ENCODE measurements at places on chromosomes 12 and 14.

DNA sequence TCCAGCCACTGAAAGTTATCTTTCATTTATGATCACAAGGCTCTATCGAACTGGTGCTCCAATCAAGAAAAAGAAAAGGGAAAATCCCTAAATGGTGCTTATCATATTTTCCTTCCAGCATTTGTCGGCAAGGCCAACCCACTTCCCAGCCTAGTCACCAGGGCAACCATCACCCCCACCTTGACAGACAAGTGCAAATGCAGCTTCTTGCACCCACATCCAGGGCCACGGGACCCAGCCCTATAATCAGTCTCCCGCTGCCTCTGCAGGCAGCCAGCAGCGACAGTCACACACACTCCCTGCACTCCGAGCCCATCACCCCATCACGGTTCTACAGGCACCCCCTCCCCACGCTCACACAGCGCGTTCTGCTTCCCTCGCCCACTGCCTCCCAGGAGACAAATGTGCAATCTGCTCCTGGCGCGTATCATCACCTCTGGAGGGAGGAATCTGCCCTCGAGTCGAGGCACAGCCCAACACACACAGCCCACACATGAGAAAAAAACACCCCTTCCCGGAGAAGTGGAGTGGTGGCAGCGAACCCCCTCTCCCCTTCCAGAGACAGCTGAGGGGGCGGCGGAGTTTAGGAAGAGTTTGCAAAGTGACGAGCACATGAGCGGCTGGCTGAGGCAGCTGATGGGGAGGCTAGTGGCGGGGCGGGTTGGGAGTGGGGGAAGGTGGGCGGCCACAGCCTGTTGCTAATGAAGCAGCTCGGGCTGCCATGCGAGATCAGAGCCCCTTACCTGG lies 9.3 kb upstream of the PPP4R4 start:
- DNase-seq: no peak
- peaks cover 13% of the 10 kb centered on the region for H3K27me3 ChIP-seq
- no peaks in the 10 kb centered on the region for H3K36me3 ChIP-seq
- no peak overlapping the region for H3K27ac ChIP-seq
- H3K4me1 ChIP-seq: peaks cover 8% of the 10 kb centered on the region
- no peak overlapping the region for H3K4me3 ChIP-seq

DNA sequence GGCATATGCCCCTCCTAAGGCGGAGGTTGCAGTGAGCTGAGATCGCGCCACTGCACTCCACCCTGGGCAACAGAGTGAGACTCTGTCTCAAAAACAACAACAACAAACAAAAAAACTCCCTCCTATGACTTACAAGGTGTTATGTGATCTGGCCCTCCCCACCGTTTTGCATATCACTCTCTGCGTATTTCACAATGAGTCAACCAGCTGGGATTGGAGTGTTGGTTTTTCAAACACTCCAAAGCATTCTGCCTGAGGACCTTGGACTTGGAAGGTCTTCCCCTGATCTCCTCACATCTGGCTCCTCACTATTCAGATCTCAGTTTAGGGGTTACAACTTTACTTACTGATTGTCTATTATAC lies 14.0 kb downstream of the MANSC1 start:
- DNase-seq: no peak
- peaks cover 7% of the 10 kb centered on the region for H3K4me1 ChIP-seq
- H3K36me3 ChIP-seq: no peaks in the 10 kb centered on the region

- peaks cover 5% of the 10 kb centered on the region for H3K4me1 ChIP-seq
- H3K27ac ChIP-seq: no peak within 1 kb of the TSS
- H3K4me3 ChIP-seq: peak within 1 kb of the TSS; percentile 55
- no peak for DNase-seq
These were observed at the start of gene ARHGEF25 for GRCh38 chr12:57611108-57611826. ARHGEF25 (plus strand) TSS chr12:57611435; CDS start chr12:57611895, 460 bp downstream.

DNA sequence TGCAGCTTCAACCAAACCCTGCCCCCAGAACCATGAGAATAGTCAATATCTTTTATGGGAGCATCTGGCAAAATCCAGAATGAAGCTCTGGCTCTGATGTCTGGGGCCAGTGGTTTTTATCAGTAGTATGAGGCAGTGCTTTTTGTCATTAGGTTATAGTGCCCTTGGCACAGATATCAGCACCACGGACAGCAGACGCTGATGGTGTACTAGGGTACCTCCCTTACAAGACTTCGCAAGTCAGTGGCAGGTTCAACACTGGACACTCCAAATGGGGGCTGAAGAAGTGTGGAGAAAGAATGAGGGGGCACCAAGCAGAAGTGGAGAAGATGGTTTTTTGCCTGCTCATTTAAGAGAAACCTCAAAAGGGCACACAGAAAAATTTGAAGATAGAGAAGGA lies 68.2 kb upstream of the E2F7 start:
- DNase-seq: no peak
- no peaks in the 10 kb centered on the region for H3K4me1 ChIP-seq
- no peaks in the 10 kb centered on the region for H3K36me3 ChIP-seq
- H3K4me3 ChIP-seq: no peak overlapping the region
- no peaks in the 10 kb centered on the region for H3K27me3 ChIP-seq
- H3K27ac ChIP-seq: no peak overlapping the region

DNA sequence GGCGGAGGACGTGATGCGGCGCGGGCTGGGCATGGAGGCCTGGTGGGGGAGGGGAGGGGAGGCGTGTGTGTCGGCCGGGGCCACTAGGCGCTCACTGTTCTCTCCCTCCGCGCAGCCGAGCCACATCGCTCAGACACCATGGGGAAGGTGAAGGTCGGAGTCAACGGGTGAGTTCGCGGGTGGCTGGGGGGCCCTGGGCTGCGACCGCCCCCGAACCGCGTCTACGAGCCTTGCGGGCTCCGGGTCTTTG lies 303 bp downstream of the GAPDH start:
- DNase-seq: no peak
- peaks cover 68% of the 10 kb centered on the region for H3K36me3 ChIP-seq
- H3K4me1 ChIP-seq: peaks cover 60% of the 10 kb centered on the region
- peak overlapping the region; percentile 99 for H3K27ac ChIP-seq

GRCh38 chr14:89000007-89000942 lies 175.8 kb downstream of the TTC8 start:
- no peak overlapping the region for H3K4me3 ChIP-seq
- peaks cover 48% of the 10 kb centered on the region for H3K27me3 ChIP-seq
- H3K4me1 ChIP-seq: no peaks in the 10 kb centered on the region
- no peak for DNase-seq
- no peak overlapping the region for H3K27ac ChIP-seq

DNA sequence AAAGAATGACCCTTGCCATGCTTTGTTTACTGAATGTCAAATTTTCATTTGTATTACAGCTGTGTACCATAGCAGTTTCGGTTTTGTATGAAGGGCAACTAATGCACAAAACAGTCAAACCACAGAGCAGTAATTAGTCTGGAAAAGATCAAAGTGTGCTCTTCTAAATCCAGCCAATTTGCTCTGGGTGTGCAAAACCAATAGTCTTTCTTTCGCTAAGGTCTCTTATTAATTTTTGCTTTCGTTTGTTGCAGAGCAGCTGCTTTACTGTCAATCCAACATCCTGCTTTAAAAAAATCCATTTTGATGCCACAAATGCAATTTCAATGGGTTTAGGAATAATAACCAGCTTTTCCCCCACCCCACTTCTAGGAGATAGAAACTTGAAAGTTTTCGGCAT lies 114.2 kb downstream of the BRMS1L start:
- H3K36me3 ChIP-seq: no peaks in the 10 kb centered on the region
- no peaks in the 10 kb centered on the region for H3K4me1 ChIP-seq
- H3K4me3 ChIP-seq: peak overlapping the region; percentile 13
- no peak overlapping the region for H3K27ac ChIP-seq

DNA sequence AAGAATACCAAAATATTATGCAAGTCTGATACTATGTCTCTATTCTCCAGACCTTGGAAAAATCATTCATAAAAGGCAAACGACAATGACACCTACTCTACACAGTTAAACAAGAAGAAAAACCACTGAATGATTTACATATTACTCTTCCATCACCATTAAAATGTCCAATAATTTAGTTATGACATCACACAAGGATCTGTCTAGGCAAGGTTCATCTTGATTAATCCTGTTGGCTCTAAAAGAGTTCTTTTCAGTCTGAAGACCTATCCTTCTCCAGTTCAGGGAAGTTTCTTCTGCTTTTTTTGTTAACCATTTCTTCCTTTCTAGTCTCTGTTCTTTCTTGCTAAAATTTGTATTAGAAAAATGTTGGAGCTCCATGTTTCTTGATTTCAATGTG lies 64.0 kb downstream of the OSBPL8 start:
- peak overlapping the region; percentile 5 for H3K27ac ChIP-seq
- H3K36me3 ChIP-seq: peaks cover 6% of the 10 kb centered on the region
- H3K27me3 ChIP-seq: no peaks in the 10 kb centered on the region
- no peak for DNase-seq

- H3K4me1 ChIP-seq: no peaks in the 10 kb centered on the region
- H3K4me3 ChIP-seq: no peak overlapping the region
These were observed 62.1 kb downstream of the SPTB start for GRCh38 chr14:64817631-64818030.

GRCh38 chr12:64531665-64532334 lies 78.5 kb upstream of the RASSF3 start:
- no peaks in the 10 kb centered on the region for H3K4me1 ChIP-seq
- H3K27ac ChIP-seq: no peak overlapping the region
- H3K27me3 ChIP-seq: peaks cover 3% of the 10 kb centered on the region

- no peak overlapping the region for H3K4me3 ChIP-seq
- no peak overlapping the region for H3K27ac ChIP-seq
- peaks cover 16% of the 10 kb centered on the region for H3K27me3 ChIP-seq
- H3K36me3 ChIP-seq: no peaks in the 10 kb centered on the region
- no peak for DNase-seq
These were observed 68.5 kb downstream of the PPFIBP1 start for GRCh38 chr12:27592548-27592947.

- DNase-seq: no peak
- no peak overlapping the region for H3K4me3 ChIP-seq
- H3K27ac ChIP-seq: no peak overlapping the region
- peaks cover 5% of the 10 kb centered on the region for H3K36me3 ChIP-seq
- H3K4me1 ChIP-seq: no peaks in the 10 kb centered on the region
These were observed 58.9 kb upstream of the PLEKHG3 start for GRCh38 chr14:64645220-64645892.

DNA sequence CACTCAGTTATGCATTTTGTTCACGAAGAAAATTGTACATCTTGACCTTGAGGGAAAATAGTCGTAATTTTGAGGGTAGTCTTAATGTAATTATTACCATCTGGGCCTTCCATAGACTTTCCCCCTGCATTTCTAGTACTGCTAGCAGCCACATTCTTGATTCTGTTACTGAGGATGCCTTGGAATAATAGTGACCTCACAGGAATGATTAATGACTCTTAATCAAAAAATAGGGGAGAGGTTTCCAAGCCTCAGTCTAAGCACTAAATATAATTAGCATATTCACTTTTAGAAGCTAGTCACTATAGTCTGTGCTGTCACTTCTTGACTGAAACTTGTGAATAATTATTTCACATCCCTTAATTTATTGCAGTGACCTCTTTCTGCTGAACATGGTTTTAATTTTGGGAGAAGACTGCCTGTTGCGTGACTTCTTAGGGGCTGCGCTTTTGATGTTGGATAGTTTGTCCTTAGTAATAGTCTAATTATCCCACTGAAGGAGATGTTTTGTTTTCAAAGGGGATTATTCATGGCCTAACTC lies 400.5 kb downstream of the ADAMTS20 start:
- no peaks in the 10 kb centered on the region for H3K27me3 ChIP-seq
- no peaks in the 10 kb centered on the region for H3K4me1 ChIP-seq
- DNase-seq: no peak
- H3K4me3 ChIP-seq: no peak overlapping the region
- no peak overlapping the region for H3K27ac ChIP-seq
